ENCODE measurements at places on chromosomes 16 and 17. TPM values are rescaled to one million over a fixed set of nuclear protein-coding genes. Genes with fewer than 3 reads are reported as not detected.

DNA sequence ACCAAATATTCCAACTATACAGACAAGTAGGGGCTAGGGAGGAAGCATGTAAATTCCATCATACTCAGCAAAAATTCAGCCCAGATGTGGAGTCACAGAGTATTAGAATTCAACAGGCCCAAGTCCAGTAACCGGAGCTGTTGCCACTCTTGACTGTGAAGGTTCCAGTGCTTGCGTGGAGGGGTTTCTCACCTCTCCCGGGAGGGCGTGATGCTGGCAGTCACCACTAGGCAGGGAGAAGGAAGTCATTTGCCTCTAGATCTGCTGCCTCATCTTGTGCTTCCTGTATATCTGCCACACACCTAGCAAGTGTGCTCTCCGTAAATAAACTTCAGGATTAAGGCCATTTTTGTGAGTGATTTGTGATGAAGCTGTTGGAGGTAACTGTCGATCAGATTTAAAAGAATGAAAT lies 1.0 kb upstream of the CKLF start:
- H3K36me3 ChIP-seq = no peaks in the 10 kb centered on the region
- H3K4me3 ChIP-seq = no peak overlapping the region
- no peaks in the 10 kb centered on the region for H3K27me3 ChIP-seq
- peak overlapping the region; percentile 90 for H3K27ac ChIP-seq
- peaks cover 32% of the 10 kb centered on the region for H3K4me1 ChIP-seq

DNA sequence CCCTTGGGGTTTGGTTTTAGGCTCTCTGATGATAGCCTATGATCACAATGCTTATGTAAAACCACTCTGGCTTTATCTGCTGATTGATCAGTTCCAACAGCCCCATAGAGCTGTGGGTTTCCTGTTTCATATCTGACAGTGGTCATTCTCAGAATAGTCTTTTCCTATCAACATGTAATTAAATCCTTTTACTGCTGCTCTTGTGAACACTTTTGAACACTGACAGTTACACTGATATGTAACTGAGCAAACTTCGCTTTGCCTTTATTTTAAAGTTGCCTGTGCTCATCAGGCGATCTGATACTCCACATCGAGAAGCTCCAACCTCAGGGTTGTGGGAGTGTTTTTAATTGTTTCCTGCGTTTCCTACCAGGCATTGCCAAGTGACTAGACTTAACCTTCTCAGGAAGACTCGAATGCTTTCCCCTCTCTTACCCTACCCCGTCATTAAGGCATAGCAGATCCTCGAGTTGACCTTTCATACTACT lies 17.3 kb upstream of the CLEC18B start:
- H3K4me1 ChIP-seq = no peaks in the 10 kb centered on the region
- H3K4me3 ChIP-seq = no peak overlapping the region

- no peak overlapping the region for H3K27ac ChIP-seq
- no peak overlapping the region for H3K4me3 ChIP-seq
- no peak for DNase-seq
- H3K36me3 ChIP-seq = no peaks in the 10 kb centered on the region
Observed at GRCh38 chr16:47646914-47647313, 185.8 kb downstream of the PHKB start.

PER1 gene
- total RNA-seq = 174 TPM

DNA sequence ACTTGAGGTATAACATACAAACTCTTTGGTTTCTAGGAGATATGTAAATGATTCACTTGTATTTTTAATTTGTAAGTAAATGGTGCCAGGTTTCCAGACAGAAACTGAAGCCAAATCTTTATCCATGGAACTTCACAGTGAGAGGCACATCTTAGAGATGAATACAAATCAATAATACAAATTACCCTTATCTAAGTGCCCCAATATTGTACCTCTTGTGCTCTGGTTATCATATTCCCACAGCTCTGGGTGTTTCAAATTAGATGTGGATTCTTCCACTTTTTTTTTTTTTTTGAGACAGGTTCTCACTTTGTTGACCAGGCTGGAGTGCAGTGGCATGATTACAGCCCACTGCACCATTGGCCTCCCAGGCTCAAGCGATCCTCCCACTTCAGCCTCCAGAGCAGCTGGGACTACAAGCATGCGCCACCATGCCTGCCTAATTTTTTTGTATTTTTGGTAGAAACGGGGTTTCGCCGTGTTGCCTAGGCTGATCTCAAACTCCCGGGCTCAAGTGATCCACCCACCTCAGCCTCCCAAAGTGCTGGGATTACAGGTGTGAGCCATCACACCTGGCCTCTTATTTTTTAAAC lies 38.0 kb upstream of the DHX40 start:
- no peaks in the 10 kb centered on the region for H3K27me3 ChIP-seq
- no peak overlapping the region for H3K4me3 ChIP-seq
- no peaks in the 10 kb centered on the region for H3K4me1 ChIP-seq
- H3K36me3 ChIP-seq = no peaks in the 10 kb centered on the region
- no peak overlapping the region for H3K27ac ChIP-seq

JMJD8 gene
- total RNA-seq = 56.9 TPM

DNA sequence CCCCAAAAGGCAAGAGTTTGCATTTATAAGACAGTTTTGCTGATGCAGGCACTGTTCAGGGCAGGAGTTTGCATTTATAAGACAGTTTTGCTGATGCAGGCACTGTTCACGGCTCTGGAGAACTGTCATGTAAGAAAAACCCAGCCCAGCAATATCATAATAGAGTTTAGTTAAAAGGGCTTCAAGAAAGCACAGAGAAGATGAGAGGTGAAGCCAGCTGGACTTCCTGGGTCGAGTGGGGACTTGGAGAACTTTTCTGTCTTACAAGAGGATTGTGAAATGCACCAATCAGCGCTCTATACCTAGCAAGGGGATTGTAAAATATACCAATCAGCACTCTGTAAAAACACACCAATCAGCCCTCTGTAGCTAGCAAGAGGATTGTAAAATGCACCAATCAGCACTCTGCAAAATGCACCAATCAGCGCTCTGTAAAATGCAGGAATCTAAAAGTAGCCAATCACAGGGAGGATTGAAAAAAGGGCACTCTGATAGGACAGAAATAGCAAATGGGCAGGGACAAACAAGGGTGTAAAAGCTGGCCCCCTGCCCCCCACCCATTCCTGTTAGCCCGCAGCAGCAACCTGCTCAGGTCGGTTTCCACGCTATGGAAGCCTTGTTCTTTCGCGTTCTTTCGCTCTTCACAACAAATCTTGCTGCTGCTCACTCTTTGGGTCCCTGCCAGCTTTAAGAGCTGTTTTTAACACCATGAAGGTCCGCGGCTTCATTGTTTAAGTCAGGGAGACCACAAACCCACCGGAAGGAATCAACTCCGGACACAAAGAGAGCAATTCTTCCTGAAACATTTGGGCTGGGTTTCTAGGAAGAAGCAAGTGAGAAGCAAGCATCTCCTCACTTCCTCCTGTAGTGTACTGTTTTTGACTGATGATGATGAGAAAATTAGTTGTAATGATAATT lies 1.8 kb upstream of the CBX1 start:
- H3K27ac ChIP-seq = no peak overlapping the region
- no peaks in the 10 kb centered on the region for H3K36me3 ChIP-seq
- no peak overlapping the region for H3K4me3 ChIP-seq
- H3K4me1 ChIP-seq = peaks cover 10% of the 10 kb centered on the region

CLEC19A gene
- not detected for total RNA-seq

DNASE1L2 gene
- total RNA-seq = 0.69 TPM

- DNase-seq = no peak
- no peaks in the 10 kb centered on the region for H3K27me3 ChIP-seq
- no peaks in the 10 kb centered on the region for H3K36me3 ChIP-seq
- peak overlapping the region; percentile 28 for H3K27ac ChIP-seq
- no peak overlapping the region for H3K4me3 ChIP-seq
- H3K4me1 ChIP-seq = peaks cover 22% of the 10 kb centered on the region
Observed at GRCh38 chr16:50360033-50360778, 8.6 kb downstream of the BRD7 start.

TBC1D3I gene
- not detected for total RNA-seq

- no peaks in the 10 kb centered on the region for H3K27me3 ChIP-seq
- no peak for DNase-seq
- no peak overlapping the region for H3K4me3 ChIP-seq
Observed at GRCh38 chr17:49715717-49716279, 8.0 kb upstream of the SLC35B1 start.

- no peaks in the 10 kb centered on the region for H3K27me3 ChIP-seq
- DNase-seq = no peak
- no peaks in the 10 kb centered on the region for H3K36me3 ChIP-seq
- no peak overlapping the region for H3K27ac ChIP-seq
- H3K4me1 ChIP-seq = no peaks in the 10 kb centered on the region
- no peak overlapping the region for H3K4me3 ChIP-seq
Observed at GRCh38 chr17:58624751-58625150, 67.1 kb downstream of the TEX14 start.

- H3K4me1 ChIP-seq = no peaks in the 10 kb centered on the region
- no peak overlapping the region for H3K4me3 ChIP-seq
- no peak for DNase-seq
Observed at GRCh38 chr16:57029161-57030160, 40.1 kb downstream of the NLRC5 start.

CDRT15L2 gene
- not detected for total RNA-seq

- H3K36me3 ChIP-seq = no peaks in the 10 kb centered on the region
- no peaks in the 10 kb centered on the region for H3K4me1 ChIP-seq
- H3K27ac ChIP-seq = no peak overlapping the region
- no peaks in the 10 kb centered on the region for H3K27me3 ChIP-seq
- no peak for DNase-seq
Observed at GRCh38 chr16:78607465-78607864, 508.0 kb downstream of the WWOX start.

KRT40 gene
- not detected for total RNA-seq

DNA sequence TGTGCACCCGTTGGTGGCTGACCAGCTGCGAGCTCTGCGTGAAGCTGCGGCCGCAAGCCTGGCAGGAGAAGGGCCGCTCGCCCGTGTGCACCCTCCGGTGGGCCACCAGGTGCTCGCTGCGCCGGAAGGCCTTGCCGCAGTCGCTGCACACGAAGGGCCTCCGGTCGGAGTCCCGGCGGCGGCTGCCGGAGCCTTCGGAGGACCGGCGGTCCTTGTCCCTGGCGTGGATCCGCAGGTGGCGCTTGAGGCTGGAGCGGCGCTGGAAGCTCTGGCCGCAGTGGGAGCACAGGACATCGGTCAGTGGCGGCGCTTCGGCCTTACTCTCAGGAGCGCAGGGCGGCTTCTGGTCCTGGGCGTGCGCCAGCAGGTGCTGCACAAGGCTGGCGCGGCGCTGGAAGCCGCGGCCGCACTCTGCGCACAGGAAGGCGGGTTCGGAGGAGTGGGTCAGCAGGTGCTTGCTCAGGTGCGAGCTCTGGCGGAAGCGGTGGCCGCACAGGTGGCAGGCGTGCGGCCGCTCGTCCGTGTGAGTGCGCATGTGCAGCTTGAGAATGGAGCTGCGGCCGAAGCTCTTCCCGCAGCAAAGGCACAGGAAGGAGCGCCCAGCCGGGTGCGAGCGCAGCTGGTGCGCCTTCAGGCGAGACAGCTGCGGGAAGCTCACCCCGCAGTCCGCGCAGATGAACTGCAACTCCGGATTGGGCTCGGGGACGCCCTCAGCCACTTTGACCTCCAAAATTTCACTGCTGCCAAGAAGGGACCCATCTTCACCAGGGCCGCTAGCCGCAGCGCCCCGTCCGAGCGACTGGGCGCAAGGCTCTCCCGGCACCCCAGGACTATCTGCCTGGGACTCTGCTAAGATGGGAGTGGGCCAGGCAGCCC lies 9.1 kb downstream of the ZSCAN10 start:
- no peak overlapping the region for H3K27ac ChIP-seq
- no peak for DNase-seq
- H3K4me1 ChIP-seq = peaks cover 4% of the 10 kb centered on the region
- peaks cover 8% of the 10 kb centered on the region for H3K27me3 ChIP-seq
- no peak overlapping the region for H3K4me3 ChIP-seq

DNA sequence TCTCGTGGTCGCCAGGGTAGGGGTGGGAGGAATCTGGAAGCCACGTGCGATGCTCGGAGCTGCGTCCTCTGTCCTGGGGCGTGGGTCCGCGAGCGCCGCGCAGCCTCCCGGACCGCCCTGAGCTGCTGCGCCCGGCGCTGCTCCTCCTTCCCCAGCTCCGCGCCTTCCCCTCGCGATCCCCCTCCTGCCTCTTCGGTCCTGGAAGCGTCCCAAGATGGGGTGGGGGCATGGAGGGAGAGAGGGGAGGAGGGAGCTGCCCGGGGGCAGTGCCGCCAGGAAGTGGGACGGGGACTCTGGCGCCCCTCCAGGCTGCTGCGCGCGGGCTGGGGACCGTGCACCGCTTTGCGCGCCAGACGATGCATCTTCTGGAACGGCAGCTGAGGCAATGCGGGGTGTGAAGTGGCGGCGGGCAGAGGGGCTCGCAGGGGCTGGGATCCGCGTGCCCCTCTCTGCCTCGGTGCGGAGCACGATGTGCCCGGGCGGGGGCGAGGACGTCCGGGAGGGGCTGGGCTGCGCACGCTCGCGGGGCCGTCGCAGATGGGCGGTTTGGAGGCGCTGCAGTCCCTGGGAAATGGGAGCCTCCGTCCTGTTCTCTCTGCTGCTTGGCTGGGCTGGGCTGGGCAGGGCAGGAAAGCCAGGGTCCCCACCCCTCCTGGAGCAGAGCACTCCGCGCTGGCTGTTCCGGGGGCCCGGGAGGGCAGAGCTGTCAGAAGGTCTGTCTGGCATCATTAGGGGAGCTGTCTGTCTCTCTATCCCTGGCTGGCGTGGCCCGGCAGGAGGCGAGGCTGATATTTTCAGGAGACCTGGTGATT lies 388.0 kb downstream of the SEC14L1 start:
- no peak for DNase-seq
- peak overlapping the region; percentile 41 for H3K4me3 ChIP-seq

All from gastrocnemius medialis (tissue), 4 donors.